Motor neuron (in vitro differentiated cells): ENCODE measurements at places on chromosomes 3 and 15.

DNA sequence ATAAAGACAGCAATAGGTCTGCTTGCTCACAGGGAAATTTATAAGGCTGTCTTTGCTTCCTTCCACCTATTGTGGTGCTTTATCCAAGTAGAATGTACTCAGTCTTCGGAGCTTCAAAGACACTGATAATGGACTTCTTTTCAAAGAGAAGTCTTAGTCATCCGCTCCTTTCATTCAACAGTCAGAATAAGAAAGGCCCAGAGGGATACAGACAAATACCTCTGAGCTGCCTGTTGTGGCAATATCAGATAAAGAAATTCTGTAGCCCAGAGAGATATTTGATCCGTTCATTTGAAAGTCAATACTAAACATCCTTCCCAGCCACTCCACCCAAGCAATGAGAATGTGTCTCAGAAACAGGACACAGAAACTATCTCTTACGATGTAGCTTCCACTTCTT lies 110.0 kb downstream of the FHIT start:
- peak; percentile 50 for ATAC-seq

DNA sequence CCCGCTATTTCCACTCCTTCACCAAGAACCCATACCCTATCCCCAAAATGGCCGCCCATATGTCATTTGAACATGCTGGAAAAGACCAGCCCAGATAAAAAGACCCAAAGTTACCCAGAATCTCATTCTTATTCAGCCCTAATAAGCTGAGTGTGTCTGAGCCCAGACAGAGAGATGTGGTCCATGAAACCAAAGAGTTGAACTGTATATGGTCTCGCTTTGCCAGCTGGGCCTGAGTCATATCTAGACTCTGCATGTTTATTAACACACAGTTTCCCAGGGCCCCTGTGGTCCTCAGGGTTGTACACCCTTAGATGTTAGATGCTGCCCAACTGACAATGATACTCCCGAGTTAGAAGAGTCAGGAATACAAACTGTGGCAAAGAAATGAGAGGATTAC lies 201.9 kb upstream of the STRIT1 start:
- ATAC-seq: no peak

DNA sequence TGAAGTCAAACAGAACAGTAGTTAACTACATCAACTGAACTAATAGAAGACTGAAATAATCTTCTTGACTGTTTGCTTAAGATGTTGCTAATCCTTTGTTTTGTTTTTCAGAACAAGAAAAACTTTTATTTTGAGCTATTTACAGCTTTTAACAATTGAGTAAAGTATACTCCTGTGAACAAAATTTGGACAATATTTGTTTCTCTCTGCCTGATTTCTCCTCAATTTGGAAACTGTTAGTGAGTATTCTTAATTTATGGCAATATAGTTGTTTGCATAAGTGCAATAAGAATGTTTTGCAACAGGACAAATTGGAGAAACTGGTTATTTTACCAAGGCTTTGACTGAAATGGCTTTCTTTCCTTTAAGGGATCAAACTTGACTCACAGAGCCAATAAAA lies 36.5 kb upstream of the ENTPD3 start:
- ATAC-seq: no peak

DNA sequence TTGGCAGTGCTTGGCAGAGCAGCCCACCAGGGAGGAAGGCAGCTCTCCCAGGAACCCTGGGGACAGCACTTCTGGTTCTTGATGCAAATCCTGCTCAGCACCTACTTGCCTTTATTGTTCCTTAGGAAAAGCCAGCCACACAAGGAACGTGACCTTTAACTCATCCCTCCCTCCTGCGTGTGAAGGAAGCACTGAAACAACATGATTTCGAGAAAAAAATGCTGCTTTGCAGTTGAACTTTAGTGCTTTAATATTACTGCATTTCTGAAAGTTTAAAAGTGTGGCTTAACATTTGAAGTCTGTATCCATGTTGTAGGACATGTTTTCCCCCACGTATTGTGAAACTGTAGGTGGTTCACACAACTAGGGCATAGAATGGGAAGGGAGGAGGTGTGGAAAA lies 50.4 kb upstream of the CTNNB1 start:
- no peak for ATAC-seq

DNA sequence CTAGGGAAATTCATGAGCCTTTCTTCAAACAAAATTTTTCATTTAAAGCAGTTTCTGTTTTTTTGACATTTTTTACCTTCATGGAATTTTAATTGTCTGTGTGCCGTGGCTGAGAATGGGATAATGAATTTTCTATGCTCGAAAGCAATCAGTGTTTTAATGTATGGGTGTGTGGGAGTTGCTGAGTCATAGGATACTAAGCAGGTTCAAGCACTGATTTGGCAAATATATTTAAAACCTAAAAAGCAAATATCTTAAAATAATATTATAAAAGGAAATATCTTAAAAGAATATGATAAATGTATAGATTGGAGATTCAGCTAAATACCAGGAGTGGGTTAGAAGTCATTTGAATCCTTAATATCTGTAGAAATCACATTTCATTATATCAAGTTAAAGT lies 173.6 kb upstream of the LRRFIP2 start:
- ATAC-seq: no peak

DNA sequence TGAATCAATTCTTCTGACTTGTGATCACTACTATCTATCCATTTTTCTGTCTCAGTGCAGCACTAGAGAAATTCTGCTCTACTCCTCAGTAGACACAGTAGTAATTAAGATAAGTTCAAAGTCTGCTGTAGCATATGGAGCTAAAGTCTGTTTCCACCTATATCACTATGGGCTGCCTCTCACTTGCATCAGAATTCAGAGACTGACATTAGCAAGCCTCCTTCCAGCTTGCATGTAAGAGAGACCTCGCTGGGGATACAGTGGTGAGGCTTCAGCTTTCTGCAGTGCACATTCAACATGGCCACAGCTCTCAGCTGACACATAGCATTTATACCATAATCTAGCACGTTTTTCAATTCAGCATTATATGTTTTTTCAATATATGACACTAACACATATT lies 217.0 kb downstream of the PLOD2 start:
- peak; percentile 42 for ATAC-seq

GRCh38 chr15:48928877-48929538 lies 34.7 kb downstream of the SHC4 start:
- ATAC-seq: no peak

DNA sequence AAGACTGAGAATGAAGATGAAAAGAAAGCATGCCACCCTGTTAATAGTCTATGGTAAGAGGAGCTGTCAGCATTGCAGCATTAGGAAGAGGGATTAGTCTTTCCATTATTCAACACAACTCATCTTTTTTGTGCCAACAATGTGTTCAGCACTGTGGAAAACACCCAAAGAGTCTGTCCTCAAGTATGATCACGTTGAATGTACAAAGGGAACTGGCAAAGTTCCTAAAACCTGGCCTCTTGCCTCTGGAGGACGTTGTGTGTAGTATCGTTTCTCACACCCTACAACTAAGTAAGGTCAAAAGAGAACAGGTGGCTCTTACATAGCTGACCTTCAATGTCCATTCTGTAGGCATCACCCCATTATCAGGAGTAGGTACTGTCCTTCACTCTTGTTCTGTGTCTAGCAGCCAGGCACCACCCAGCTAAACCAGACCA lies 147.9 kb upstream of the THBS1 start:
- no peak for ATAC-seq

DNA sequence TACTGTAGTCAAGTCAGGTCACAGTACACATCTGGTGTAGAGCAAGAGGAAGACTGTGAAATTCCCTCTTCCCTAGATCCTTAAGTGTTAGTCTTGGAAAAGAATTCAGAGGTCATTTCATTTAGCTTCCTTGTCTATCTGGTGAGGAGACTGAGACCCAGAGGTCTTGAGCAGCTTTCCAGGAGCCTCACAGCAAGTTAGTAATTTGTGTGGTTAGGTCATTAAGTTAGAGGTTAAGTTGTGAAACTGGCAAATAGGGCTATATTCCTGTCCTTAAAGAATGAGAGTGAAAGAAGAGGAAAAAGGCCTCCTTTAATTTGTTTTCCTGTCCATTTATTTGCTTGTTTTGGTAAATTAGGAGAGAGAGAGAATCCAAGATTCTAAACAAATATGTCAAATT lies 9.0 kb downstream of the PODXL2 start:
- ATAC-seq: no peak

DNA sequence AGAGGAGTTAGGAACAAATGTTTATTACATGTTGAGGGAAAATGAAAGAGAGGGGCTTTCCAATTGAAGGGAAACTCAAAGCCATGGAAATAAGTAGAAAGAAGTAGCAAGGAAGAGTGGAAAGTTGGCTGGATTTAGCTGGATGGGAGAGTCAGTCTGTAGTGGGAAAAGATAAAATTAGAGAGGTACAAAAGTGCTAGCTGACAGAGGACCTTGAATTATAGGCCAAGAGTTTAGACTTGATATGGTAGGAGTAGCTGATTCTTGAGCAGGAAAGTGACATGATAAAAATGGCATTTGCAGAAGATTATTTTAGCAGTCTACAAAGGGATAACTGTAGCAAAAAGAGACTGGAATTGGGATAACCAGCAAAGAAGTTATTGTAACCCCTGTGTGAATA lies 425.8 kb downstream of the ROBO1 start:
- ATAC-seq: no peak

DNA sequence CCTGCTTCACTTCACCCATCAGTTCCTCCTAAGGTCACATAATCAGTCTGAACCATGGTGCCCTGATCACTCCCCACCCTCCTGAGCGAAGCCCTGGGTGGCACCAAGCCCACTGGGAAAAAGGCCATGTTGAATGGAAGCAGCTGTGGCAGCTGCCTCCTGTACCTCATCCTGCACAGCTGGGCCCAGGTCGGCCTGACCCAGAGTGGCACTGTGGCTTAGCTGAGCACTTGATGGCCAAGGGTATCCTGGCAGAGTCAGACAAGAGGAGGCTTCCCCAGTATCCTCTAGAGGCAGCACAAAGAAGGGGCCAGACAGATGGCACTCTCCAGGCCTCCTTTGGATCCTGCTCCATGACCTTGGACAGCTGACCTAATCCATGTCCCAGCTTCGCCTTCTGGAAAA lies 68.4 kb downstream of the TLE3 start:
- ATAC-seq: no peak

- peak; percentile 21 for ATAC-seq
These were observed 567 bp downstream of the TICRR start for GRCh38 chr15:89575656-89576416.

DNA sequence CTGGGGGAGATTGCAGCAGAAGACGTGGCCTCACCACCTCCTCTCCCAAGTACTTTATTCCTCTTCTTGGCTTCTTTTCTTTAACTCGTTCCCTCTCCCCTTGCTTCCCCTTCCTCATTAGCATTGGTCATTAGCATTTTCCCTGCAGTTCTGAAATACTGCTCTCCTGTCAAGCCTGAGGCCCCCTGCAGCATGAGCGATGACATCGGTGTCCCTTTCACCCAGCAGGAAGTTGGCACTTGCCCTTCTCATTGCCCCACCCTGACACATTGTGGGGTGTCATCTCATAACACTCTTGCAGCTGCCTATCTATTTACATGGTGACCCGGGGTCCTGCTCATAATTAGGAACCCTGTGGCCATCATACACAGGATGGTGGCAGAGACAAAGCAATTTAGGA lies 167.1 kb downstream of the ARRDC4 start:
- ATAC-seq: no peak

GRCh38 chr3:110932567-110932966 lies 139.0 kb upstream of the NECTIN3 start:
- no peak for ATAC-seq
